ENCODE measurements at places on chromosomes 12 and 14.

DNA sequence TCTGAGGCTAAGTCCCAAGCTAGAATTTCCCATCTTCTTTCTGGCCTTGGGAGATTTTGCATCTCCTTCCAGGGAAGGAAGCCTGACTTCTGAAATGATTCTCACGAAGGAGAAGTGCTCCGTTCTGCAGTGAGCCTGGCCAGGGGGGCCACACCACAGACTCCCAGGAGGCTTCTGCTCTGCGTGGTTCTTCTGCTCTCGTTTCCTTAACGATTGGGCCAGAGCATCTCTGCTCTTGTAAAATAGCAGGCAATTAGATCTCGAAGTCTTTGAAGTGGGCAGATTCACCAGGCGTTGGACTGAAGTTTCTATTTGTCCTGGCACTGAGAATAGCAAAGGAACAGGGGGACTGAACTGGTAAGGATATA lies 6.7 kb upstream of the BATF start:
- DNase-seq = no peak

GRCh38 chr12:52438305-52439301 lies 4.4 kb upstream of the KRT75 start:
- no peak for DNase-seq

DNA sequence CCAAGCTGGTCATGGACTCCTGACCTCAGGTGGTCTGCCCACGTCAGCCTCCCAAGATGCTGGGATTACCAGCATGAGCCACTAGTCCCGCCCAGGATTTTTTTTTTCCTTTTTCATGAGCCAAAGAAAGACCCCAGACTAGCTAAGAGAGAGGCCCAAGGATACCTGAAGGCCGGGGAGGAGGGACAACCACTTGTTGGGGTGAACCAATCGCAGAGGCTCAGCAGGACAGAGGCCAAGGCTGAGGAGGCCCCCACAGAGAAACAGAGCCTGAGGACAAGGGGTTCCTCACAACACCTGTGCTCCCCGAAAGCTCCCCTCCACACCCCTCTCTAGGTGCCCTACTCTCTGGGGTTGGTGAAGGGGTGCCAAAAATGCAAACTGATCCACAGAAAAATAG lies 1.0 kb upstream of the SERPINA3 start:
- DNase-seq = no peak

GRCh38 chr12:4505376-4505986 lies 33.2 kb upstream of the RAD51AP1 start:
- no peak for DNase-seq

- no peak for DNase-seq
These were observed 24.4 kb downstream of the DHRS2 start for GRCh38 chr14:23660290-23661226.

GRCh38 chr12:97047361-97047760 lies 140.3 kb downstream of the NEDD1 start:
- DNase-seq = no peak

DNA sequence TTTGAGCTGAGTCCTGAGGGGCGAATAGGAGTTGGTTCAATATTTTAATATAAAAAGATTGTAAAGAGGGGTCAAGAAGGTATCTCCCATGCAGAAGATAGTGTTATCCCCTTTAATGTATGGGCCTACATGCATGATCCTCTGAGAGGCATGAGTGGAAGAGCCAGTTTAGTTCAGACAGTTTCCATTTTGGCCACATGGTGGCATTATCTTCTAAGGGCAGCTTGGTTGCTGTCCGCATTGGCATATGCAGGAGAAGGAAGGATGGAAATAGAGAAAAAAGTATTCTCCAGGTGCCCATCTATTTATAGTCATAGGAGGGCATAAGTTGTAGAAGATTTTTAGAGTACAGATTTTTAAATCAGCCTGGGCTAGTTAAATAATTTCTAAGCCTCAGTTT lies 5.4 kb downstream of the SAMD4A start:
- no peak for DNase-seq

DNA sequence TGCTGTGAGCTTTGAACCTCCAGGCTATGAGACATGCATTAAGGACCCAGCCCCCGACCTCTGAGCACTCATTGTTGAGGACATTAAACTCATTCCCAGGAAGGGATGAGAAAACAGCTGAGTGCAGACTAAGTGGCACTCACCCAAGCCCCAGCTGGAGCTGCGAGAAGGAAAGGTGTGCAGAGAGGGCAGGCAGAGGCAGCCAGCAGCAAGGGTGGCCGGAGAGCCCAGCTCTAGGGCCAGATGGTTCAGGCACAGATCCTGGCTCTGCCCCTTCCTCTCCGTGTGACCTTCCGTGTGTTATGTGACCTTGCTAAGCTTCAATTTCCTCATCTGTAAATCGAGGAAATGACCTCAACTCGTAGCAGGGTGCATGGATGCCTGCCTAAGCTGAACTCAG lies 3.7 kb downstream of the TSPAN11 start:
- DNase-seq = no peak

DNA sequence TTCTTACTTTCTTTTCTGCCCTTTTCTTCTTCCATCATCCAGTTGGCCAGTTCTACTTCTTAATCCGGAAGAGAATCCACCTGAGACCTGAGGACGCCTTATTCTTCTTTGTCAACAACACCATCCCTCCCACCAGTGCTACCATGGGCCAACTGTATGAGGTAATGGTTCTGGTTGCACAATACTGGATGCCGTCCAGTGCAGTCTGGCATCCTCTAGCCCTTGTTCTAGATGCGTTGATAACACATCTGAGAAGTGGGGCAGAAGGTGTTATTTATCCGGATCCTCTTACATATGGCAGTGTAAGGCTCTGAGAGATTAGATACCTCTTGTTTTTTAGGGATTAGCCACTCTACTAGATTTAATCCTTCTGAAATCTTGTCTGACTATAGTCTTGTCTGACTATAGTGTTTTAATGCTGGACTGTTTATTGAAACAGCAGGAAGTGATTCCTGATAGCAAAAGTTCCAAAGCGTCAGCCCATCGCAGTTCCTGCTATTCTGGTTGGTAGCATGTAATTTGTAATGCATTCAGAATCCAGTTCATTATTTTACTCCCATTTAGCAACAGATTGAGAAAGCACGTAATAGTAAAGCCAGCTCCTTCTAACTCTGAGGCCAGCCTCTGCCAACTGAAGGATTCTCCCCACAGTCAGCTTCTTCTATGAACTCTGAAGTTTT lies 7.9 kb downstream of the GABARAPL1 start:
- peak; percentile 85 for DNase-seq

All from mucosa of gallbladder (tissue), 1 donor.